Posterior cingulate gyrus (tissue), 11 donors: ENCODE measurements at places on chromosomes 11 and 22.

DNA sequence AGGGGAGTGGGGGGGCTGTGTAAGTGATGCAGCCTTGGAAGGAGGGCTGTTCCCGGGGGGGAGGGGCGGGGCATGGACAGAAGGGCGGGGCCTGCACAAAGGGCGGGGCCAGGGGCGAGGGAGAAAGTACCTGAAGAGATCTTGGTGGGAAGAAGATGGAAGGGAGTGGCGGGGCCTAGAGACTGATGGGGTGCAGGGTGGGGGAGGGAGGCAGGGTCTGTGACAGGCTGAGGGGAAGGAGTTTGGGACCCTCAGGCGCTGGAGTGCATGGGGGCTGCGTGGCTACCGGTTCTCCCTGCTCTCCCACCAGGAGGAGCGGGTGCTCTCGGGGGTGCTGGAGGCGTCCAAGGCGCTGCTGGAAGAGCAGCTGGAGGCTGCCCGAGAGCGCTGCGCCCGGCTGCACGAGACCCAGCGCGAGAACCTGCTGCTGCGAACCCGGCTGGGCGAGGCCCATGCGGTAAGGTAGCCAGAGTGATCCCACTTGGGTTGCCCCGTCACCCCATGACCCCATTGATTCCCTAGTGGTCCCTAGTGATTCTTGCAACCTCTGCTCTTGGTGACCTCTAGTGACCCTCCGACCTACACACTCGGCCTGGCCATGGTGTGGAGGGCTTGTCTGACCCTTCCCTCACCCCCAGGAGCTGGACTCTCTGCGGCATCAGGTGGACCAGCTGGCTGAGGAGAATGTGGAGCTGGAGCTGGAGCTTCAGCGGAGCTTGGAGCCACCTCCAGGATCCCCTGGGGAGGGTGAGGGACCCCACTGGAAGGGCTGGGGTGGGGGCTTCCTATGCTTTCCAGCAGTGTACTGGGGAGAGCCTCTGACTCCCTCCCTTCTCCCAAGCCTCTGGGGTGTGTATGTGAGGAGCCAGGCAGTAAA, 3.1 kb downstream of the CCDC88B start:
- DNase-seq: no peak

DNA sequence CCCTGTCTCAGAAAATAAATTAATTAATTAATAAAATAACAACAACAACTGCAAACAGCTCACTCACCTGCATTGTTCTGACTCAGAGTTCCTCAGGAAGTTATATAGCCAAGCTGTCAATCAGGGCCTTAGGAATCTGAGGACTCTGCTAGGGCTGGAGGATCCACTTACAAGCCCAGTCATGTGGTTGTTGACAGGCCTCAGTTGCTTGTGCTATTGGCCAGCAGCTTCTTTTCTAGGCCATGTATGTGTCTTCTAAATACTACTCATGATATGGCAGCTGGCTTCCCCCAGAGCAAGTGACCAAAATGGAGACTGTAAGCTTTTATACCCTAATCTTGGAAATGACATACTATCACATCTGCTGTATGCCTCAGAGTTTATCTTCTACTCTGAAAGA, 20.8 kb upstream of the ATP5MG start:
- no peak for DNase-seq

- no peak for DNase-seq
These were observed 11.9 kb upstream of the TESMIN start for GRCh38 chr11:68763181-68763721.

DNA sequence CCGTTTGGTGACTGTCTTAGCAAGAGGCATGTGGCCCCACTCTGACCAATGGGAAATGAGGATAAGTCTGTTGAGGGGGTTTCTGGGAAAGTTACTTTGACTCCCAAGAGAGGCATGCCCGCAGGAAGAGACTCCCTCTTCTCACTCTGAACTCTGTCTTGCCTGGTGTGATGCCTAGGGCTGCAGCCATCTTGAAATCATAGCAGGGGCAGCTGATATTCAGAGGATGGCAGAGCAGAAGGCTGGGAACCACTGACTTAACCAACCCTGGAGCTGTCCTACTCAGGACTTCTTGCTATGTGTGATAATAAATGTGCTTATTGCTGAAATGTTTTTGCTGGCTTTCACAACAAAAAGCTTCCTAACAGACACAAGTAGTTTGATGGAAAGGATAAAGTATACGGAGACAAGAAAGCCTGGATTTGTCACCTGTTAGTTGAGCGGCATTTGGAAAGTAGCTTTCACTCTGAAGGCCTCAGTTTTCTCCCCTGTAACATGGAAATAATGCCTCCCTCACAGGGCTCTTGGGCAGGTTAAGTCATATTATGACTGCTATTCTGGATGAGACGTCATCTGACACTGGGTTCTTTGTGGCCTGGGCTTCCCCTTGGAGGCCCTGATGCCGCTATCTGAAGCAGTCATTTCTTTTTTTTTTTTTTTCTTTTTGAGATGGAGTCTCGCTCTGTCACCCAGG, 128.5 kb downstream of the CEP164 start:
- DNase-seq: no peak

- DNase-seq: no peak
These were observed 103.8 kb downstream of the MORC2 start for GRCh38 chr22:30864441-30865420.

DNA sequence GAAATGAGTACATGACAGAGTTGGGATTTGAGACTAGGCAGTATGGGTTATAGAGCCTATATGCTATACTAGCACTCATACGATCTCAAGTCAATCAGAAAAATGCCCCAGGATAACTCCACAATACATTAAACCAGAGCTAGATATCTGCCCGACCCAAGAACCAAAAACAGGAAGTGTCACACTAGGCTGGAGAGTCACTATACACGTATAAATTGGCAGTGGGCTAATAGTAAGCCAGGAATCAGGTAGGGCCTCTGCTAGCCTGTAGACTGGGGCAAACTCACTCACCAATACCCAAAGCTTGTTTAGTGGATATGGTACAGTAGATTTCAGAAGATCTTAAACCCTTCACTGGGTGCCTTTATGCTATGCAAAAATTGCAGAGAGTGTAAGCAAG, 16.2 kb upstream of the EIF4G2 start:
- DNase-seq: no peak

DNA sequence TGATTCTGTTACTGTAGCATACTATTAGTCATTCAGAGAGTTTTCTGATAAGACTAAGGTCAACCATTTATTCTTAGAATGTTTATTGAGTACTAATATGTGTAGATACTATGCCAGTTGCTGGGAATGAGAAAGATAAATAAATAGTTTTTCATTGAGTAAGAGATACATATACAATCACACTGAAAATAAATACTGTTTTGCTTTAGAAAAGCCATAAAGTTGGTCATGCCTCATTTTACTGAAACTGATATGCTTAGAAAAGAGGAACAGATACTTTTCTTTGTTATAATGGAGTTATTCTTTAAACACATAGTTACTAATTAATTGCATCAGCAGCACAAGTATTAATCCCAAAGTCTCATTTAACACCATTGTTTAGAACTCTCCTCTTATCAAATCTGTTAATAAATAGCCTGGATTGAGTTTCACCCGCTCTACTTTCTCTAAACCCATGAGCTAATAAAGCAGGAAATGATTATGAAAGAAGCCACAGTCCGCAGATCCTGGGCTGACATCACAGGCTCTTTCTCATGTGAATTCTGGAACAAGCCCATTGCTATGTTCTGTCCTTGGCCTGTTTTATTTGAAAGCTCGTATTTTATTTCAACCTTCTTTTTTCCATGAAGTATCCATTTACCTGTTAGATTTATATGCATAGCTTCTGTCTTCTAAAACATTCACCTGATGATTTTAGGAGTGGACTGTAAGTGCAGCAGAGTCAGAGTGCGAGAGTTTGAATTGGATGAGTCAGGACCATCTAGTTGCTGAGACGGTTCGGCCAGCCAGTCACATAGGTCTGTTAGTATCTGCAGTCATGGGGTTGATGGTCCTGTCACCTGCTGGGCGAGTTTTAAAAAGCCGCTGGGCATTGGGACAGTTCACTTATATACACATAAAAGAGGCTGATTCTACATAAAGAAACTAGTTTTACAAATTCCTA, 35.5 kb downstream of the PIWIL4 start:
- no peak for DNase-seq

- peak; percentile 61 for DNase-seq
These were observed 67.2 kb upstream of the BMAL1 start for GRCh38 chr11:13210424-13210823.

DNA sequence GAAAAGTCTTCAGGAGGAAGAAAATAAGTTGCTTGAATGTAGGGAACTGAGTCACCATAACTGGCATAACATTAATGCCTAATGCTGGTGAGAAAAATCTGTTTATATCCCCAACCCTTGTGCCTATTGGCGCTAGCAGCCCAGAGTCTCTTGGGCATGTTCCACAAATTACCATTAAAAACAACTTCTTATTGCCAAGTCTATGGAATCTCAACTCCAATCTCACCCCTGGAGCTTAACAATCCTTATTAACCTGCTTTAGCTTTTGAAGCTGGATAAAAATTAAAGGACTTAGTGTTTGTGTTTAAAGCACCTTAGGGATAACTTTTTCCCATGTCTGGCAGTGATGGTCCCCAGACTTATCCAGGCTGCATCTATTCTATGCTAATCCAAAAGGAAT, 143.0 kb downstream of the APIP start:
- no peak for DNase-seq

- DNase-seq: no peak
These were observed 95.8 kb upstream of the ALKBH3 start for GRCh38 chr11:43784866-43785265.

DNA sequence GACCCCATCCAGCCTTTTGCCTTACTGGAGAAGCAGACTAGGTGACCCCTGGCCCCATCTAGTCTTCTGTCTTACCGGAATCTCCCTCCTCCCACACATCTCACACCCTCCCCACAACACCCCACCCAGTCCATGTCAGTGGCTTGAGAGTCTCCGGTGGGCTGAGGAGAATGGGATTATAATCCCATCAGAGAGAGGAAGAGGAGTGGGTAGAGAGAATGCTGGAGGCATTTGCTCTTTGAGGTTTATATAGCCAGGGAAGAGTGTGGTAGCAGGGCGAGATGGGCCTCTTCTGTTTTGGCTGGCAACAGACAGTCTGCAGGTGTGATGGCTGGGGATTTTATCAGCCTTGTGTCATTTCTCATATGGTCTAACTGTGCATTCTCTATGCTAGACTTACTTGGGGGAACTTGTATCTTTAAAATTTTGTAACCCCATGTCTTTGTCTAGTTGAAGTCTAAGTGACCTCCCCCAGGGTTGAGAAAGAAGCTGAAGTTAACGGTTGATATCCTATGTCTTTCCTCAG, 50.3 kb downstream of the GRAMD1B start:
- DNase-seq: no peak

- DNase-seq: no peak
These were observed 31.1 kb downstream of the DKK3 start for GRCh38 chr11:11977206-11977938.

GRCh38 chr11:89516496-89516895, 25.3 kb upstream of the NOX4 start:
- DNase-seq: no peak

DNA sequence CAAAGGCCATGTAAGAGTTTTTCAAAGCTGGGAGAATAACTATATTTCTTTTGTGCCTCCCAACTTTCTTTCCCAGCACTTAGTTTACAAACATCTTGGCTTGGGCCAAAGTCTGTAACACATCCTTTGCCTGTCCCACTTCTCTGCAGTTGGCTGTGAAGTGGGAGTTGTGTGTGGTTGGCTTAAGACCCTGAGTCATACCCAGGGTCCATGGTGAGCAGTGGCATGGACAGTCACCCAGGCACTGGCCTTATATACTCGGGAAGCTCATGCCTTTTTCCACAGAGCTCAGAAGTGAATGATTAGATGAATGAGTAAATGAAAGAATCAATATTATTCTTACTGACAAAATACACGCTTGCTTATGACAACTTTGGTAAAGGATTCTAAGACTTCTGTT, 231.4 kb downstream of the BLID start:
- DNase-seq: no peak

GRCh38 chr22:40512426-40513136, 123.9 kb downstream of the MRTFA start:
- no peak for DNase-seq

DNA sequence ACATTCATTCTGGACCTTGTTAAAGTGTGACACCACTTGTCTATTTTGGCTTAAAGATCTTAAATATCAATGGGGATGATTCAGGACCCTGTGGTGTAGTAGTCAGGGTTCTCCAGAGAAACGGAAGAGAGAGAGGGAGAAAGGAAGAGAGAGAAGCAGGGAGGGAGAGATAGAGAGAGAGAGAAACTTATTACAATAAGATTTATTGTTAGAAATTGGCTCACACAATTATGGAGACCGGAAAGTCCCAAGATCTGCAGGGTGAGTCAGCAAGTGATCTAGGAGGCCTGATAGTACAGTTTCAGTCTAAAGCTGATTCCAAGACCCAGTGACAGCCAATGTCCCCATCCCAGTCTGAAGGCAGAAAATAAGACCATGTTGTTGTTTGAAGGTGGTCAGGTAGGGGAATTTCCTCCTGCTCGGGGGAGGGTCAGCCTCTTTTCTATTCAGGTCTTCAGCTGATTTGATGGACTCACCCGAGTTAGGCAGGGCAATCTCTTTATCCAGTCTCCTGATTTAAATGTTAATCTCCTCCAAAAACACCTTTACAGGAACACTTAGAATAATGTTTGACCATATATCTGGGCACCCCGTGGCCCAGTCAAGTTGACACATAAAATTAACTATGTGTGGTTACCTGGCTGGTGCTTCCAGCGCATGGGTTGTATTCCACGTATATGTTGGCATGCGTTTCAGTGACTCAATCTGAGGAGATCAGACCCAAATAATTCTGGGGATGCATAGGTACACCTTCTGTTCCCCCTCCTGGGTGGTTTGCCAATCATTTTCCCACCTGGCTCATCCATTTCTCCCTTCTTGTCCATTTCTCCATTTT, 1350.5 kb downstream of the TBC1D22A start:
- DNase-seq: no peak

- no peak for DNase-seq
These were observed 86.0 kb downstream of the PKNOX2 start for GRCh38 chr11:125250318-125251213.

DNA sequence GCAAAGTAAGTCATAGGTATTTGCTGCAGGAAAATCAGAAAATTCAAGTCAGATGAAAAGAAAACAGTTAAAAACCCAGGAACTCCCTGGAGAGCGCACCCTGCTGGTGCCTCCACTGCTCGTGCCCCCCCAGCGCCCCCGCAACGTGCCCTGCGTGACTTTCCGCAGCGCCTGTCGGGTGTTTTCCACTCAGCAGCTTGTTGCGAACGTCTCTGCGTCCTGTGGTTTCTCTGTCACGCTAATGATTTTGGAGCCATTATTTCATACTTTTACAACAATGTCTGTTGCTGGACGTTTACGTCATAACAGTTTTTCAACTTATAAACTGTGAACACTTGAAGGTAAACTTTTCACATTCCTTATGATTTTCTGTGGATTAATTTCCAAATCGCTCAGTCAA, 5.0 kb downstream of the CRELD2 start:
- DNase-seq: no peak

GRCh38 chr22:41468381-41469217, at the start of the genes ACO2 and PHF5A:
Gene ACO2, plus strand, starts transcription at chr22:41469117. Its CDS starts 30 bp downstream, at chr22:41469147.
Gene PHF5A, minus strand, starts transcription at chr22:41468692. Its CDS starts 39 bp downstream, at chr22:41468653.
- peak; percentile 99 for DNase-seq
